GM18507 (cell line): ENCODE measurements at places on chromosomes 5 and 9.

DNA sequence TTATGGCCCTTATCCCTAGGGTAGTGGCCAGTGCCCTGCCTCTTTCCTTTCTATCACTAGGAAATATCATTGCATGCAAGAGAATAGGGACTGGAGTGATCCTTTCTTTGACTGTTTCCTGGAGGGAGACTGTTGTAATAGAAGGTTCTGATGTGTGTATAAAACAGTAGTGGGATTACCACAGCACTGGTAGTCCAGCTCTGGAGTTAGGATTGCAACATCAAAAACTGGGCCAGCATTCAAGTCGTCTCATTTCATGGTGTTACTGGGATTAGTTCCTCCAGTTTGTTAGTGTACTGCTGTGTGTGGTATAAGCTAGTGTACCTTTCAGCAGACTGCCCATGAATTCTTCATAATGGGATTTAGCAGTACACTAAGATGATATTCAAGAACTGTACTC, 45.8 kb downstream of the KIAA1958 start:
- DNase-seq = no peak

DNA sequence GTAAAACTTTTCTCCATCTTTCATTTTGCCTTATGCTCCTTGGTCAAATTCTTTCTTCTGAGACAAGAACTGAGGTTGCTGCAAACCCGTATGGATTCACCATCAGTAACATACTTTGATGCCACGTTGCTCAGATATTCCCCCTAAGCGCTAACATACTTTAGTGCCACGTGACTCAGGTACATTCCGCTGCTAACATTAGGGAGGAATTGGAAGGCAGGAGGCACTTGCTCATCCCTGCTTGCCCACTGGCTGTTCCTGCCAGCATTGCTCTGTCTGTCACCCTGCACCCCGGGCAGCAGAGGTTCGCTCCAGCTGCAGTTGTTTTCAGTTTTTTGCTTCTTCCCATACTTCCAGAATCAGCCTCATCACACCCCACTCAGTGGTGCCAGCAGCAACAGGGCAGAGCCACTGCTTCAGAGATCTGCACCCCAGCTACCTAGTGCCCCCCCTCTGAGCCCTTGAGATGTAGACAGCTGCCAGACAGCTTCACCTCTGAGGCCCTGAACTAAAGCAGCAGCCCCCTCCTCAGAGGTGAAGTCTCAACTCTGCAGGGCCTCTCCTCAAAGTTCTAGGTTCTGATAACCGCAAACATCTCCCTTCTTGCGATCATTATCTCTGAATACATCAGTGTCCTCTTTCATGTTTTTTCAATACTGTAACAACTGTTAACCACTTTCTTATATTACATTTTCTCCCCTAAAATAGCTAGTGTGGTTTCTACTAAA, 228.0 kb upstream of the KIF2A start:
- DNase-seq = no peak

DNA sequence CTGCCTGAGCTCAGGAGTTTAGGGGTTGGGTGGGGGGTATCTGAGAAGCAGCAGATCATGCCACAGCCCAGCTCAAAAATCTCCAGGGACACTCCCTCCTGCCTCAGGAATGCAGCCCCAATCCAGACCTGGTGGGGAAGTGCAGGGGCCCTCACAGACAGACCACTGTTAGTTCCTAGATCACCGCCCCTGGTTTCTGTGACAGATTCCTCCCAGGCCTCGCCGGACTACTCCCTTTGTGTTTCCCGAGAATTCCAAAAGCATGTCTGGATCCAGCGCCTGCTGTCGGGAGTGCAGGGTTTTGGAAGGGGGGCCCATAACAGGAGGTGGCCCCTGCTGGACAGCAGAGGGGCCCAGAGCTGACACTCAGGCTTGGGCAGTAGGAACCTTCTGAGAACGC, 74.5 kb downstream of the CTSL start:
- no peak for DNase-seq

- DNase-seq = no peak
These were observed 295.9 kb downstream of the CEMIP2 start for GRCh38 chr9:71472400-71472799.

DNA sequence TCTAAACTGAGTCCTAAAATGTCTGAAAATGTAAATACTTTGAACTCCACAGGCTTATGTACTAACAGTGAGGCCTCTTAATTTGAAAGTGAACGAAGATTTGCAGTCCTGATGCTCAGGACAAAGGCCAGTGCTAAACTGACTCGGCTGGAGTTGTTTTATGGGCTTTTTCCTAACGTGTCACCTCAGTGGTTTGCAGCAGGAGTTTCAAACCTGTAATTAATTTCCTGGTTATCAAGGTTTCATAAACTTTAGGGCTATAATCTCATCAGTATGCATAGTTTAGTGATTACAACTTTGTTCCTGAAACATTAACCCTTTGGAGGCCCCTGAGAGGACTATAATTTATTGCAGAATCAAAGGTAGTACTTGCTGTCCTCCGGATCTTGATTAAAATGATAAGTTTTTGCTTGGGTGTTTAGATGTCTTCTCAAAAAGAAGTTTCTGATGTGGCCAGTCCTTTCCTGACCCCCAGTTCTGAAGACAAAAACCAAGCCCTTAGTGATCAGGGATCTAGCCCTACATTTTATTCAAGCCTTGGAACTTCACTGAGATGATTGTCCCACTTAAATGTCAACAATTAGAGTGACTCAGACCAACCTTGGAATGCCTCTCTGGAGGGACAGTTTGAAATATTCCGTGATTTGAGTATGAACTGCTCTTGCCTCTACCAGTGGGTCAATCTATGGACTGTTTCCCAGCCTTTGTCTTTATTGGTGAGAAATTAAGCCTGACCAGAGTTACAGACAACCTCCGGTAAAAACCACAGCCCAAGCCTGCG, 11.1 kb upstream of the S100Z start:
- DNase-seq = no peak

DNA sequence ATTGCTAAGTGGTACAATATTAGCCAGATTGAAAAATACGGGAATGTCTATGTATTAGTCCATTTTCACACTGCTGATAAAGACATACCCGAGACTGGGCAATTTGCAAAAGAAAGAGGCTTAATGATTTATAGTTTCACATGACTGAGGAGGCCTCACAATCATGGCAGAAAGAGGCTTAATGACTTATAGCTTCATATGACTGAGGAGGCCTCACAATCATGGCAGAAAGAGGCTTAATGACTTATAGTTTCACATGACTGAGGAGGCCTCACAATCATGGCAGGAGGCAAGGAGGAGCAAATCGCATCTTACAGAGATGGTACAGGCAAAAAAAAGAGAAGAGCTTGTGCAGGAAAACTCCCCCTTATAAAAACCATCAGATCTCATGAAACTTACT, 32.3 kb upstream of the OLFM1 start:
- no peak for DNase-seq

DNA sequence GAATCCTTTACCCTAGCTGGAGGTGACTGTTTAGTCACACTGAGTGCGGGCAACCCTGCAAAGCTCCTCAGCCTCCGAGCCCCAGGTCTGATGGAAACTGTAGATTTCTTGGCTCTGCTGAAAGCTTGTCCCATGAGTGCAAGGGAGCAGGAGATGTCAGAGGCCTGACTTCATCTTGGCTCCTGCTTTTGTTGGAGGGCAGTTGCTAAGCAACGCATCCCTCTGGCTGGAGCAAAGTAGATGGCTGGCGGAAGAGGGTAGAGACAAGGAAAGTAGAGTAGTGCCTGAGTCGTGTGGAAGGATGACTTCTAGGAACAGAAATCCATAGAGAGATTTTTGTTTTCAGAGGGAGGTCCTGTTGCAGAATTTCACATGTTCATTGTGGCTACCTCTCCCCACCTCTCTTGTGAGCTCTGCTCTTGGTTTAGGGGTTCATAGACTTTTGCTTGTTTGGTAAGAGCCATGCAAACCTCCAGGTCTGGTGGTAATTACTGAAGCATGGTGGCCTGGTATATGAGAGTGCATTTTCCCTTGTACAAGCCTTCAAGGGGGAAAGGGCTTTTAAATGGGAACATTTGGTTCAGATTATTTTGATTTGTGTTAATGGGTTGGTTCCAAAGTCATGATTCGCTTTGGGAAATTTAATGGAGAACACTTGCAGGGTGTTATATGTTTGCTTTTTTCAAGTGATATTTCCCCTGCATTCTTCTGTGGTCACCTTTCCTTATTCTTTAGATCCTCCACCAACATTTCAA, 71.5 kb downstream of the ARHGAP26 start:
- DNase-seq = no peak

- DNase-seq = no peak
These were observed 1.5 kb downstream of the THBS4 start for GRCh38 chr5:80036615-80037014.

GRCh38 chr9:98409719-98410118, 154.3 kb upstream of the TBC1D2 start:
- no peak for DNase-seq

DNA sequence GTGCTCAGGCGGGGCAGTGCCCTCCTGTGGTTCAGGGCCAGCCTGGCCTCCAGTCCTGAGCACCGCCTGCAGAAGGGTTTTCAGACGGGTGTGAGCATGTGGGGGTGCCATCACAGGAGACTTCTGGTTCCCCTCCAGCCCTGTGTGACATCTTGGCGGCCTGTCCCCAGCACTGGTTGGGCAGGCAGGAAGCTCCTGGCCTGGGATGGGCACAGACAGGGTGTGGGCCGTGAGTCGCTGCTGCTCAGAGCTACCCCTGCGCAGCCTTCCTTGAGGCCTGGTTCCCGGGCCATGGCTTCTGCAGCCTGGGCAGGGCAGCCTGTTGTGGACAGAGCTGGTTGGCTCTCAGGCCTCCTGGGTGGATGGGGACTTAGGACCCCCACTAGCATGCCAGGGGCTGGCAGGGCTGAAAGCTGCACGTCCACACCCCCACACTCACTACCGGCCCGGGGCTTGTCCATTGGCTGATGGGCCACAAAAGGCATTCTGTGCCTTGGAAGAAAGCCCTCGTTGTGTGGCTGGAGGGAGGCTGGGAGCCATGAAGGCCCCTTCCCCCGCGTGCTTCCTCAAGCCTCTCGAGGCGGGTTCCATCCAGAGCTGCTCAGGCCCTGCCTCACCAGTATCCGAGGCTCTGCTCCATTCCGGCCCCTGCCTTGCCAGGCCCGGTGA, 58.7 kb downstream of the RXRA start:
- DNase-seq = no peak
